ENCODE measurements at places on chromosomes 3 and 15. TPM values are rescaled to one million over a fixed set of nuclear protein-coding genes. Genes with fewer than 3 reads are reported as not detected.

Gene FEM1B
- 51.9 TPM for total RNA-seq

Gene STARD5
- 5.4 TPM for total RNA-seq

Gene ULK3
- total RNA-seq = 59.9 TPM

Gene TM6SF1
- 16.3 TPM for total RNA-seq

Gene HCN4
- not detected for total RNA-seq

Gene UBE2E1
- total RNA-seq = 67.9 TPM

Gene DUOXA2
- total RNA-seq = not detected

Gene BTLA
- 29.8 TPM for total RNA-seq

Gene CKMT1B
- total RNA-seq = not detected

Gene TTC23
- total RNA-seq = 0.61 TPM

Gene CLDN18
- not detected for total RNA-seq

Gene AGBL1
- total RNA-seq = not detected

Gene RAB27A
- total RNA-seq = 80.1 TPM

Gene ITGA11
- 0.57 TPM for total RNA-seq

Gene C2CD4A
- not detected for total RNA-seq

Gene RPP25
- 3.5 TPM for total RNA-seq

Gene SLC24A5
- total RNA-seq = not detected

Gene HRH1
- 0.36 TPM for total RNA-seq

Gene LXN
- total RNA-seq = 7.7 TPM

Gene EPB42
- not detected for total RNA-seq

Gene FETUB
- not detected for total RNA-seq

Gene CHDH
- 0.11 TPM for total RNA-seq

Gene SAXO2
- total RNA-seq = 1.6 TPM

Gene CKMT1A
- total RNA-seq = not detected

Gene PLA2G4F
- total RNA-seq = not detected

Gene RFTN1
- total RNA-seq = 64.4 TPM

Gene GXYLT2
- not detected for total RNA-seq

Gene SMCO1
- total RNA-seq = not detected

Gene TRIM71
- not detected for total RNA-seq

Gene ALCAM
- 8.1 TPM for total RNA-seq

Gene MUC20
- total RNA-seq = 3.0 TPM

Gene STAC
- total RNA-seq = not detected

Gene WDR53
- 20.4 TPM for total RNA-seq

Gene IL17RD
- total RNA-seq = not detected
